ENCODE measurements at places on chromosomes 1 and 21.

GRCh38 chr1:204431310-204432184 lies 19.9 kb upstream of the PPP1R15B start:
- peak; percentile 77 for DNase-seq

DNA sequence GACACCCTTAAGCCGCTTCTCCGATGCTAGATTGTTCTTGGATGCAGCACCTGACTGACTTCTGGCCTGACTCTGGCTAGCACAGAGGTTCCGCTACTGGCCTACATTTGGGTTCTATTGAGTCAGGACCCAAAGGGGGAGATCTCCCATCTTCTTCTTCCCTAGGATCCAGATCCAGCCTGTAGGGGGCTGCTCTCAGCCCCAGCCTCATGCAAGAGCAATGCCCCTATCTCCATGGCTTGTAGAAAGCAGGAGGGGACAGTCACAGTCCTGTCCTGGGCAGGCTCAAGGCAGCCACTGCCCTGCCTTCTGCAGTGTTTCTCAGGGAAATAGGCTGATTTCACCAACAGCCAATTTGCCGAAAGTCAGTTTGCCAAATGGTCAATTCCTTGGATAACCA lies 6.3 kb upstream of the ADAR start:
- DNase-seq = no peak

DNA sequence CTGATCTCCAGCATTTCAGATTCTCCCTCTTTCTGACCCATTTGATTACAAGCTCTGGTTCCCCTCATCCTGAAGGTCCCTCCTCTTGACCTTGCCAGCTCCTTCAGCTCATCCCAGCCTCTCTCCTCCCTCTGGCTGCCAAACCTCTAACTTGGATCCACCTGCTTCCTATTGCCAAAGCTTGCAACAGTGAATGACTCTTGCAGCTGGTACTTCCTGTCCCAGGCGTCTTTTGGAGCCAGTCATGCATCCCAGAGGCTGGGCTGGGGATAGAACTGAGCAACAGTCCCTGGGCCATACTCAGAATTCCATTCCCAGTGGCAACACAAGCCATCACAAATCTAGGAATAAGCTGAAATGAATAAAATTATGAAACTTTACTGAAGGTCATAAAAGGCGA lies 27.7 kb upstream of the SPOCD1 start:
- no peak for DNase-seq

GRCh38 chr1:95145493-95145892 lies 28.3 kb downstream of the TLCD4 start:
- DNase-seq = no peak

DNA sequence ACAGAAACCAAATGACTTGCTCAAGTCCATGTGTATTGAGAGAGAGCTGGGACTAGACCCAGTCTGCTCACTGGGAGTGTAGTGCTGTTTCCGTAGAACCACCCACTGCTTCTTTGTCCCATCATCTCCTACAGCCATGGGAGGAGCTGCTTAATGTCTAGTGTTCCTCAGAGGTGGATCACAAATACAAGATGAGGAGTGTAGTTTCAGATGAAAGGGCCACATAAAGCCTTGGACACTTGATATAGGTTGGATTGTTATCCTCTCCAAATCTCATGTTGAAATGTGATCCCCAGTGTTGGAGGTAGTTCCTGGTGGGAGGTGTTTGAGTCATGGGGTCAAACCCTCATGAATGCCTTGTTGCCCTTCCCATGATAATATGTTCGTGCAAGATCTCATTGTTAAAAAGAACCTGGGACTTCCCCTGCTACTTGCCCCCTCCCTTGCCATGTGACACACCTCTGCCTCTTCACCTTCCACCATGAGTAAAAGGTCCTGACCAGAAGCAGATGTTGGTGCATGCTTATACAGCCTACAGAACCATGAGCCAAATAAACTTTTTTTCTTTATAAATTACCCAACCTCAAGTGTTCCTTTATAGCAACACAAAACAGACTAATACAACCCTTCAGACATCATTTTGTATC lies 127.5 kb upstream of the DNAH14 start:
- no peak for DNase-seq

- no peak for DNase-seq
Measured at GRCh38 chr1:173395762-173396161, 81.4 kb upstream of the PRDX6 start.

- DNase-seq = no peak
Measured at GRCh38 chr1:1205769-1206375, 520 bp downstream of the TNFRSF18 start.

DNA sequence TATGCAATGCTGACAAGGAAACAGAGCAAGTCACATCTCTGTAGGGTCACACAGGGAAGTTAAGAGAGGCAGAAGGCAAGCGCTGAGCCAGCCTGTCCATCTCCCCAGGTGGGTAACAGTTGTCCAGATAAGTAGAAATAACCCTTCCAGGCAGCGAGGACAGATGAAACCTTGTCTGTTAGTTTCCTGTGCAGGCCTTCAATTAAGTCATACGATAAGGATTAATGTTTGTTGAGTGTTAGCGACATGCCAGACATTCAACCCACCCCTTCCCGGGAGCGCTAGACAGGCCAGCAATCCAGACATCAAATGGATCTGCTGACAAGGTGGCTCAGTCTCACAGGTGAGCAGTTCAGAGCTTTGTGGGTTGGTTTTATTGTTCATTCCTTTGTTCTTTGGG lies 221.5 kb upstream of the FMN2 start:
- no peak for DNase-seq

- no peak for DNase-seq
Measured at GRCh38 chr1:41046347-41046775, 24.8 kb upstream of the SLFNL1 start.

GRCh38 chr1:74763807-74764206 lies 30.9 kb downstream of the TYW3 start:
- DNase-seq = no peak

- DNase-seq = no peak
Measured at GRCh38 chr1:58013237-58013636, 533.3 kb downstream of the OMA1 start.

DNA sequence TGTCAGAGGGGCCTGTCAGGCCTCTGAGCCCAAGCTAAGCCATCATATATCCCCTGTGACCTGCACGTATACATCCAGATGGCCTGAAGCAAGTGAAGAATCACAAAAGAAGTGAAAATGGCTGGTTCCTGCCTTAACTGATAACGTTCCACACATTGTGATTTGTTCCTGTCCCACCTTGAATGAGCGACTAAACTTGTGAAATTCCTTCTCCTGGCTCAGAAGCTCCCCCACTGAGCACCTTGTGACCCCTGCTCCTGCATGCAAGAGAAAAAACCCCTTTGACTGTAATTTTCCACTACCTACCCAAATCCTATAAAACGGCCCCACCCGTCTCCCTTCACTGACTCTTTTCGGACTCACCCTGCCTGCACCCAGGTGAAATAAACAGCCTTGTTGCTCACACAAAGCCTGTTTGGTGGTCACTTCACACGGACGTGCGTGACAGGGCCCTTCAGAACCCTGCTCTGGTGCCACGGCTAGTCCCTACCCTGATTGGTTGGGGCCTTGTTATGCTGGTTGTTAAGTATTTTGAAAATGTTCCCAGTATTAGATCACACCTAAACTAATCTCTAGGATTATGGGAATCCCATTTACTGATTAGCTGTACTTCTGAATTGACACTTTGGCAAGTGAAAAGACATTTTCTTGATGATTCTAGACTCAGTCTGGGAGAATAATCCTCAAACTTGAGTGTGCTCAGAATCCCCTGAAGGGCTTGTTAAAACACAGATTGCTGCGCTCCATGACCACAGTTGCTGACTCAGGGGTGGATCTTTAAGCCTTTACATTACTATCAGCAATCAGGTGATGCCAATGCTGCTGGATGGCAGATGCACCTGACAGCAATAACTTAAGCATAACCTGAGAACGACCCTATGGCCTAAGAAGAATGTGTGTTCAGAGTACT lies 28.8 kb upstream of the SPATA6 start:
- DNase-seq = no peak

DNA sequence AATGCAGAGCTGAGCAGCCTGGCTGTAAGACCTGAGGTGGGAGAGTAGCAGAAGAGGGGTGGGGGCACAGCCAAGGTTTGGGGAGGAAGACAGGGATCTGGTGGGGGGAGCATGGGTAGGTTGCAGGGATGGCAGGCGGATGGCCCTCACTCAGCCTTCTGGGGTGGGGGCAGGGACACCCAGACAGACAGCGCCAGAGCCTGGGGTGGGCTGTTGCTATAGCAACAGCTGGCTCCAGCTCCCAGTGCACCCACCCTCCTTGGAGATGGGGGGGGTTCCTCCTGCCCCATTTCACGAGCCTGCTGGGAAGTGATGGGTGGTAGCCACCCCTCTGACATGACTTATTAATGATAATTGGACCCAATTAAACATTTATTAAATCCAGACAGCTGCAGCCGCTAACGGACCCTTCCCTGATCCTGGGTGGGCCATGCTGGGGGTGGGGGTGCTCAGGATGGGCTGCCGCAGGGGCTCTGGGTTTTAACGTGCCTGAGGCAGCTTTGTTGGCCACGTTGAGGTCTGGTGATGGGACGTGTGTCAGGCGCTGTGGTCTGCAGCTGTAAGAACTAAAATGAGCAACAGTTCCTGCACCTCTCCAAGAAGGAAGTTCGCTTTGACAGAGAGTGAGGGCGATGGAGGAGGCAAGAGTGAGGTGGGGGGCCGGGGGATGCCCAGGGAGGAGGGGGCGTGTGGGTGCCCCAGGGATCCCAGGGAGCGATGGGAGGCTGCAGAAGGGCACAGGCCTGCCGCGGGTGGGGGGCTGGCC lies 19.4 kb downstream of the AGRN start:
- peak; percentile 47 for DNase-seq

- DNase-seq = no peak
Measured at GRCh38 chr1:221574529-221574928, 167.4 kb downstream of the DUSP10 start.

DNA sequence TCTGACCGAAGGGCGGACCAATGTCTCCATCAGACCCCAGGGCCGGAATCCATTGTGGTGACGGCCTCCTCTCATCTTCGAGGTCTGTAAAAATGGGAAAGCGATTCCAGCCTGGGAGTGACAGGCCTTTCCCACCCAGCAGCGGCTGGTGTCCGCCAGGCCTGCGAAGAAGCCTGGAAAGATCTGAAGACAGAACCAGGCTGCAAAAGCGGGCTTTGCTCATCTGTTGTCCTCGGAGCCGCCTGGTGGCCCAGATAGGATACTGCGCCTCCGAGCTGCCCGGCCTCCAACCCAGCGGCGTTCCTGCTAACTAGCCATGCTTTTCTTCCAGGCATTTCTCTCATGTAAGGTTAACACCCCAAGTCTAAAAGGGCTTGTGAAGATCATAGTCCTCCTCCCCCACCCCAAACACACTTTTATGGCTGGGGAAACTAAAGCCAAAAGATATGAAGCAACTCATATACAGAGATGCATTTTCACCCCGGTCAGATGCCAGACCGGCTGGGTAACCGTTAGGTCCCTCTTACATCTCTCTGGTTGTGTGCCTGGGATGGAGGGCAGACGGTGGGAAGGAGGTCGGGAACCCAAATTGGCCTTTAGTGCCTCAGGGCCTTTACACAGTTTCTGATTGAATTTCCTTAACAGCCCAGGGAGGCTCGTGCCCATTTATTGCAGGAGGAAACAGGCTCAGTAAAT lies 1.9 kb upstream of the DHRS3 start:
- DNase-seq = peak; percentile 82

Data from inflammatory macrophage treated with lipopolysaccharide for 4 hours (primary cell).